ENCODE measurements at places on chromosomes 7 and 10.

DNA sequence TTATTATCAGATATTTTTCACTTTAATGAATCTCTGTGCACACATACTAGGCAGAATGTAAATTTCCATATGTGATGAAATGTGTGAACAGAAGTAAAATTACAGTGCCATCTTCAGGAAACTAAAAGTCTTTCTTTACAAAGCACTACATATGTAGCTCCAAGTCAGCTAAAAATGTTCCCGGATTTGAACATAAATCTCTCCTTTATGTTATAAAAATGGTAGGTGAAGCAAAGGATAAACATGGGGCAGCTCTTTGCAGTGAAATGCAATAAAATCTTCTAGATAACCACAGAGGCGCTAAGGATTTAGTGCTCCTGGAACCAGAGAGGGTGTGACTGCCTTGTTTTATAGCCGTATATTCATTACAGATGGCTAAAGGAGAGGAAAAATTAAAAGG, 104.9 kb upstream of the C7orf33 start:
- H3K36me3 ChIP-seq, result no peaks in the 10 kb centered on the region
- H3K27ac ChIP-seq, result no peak overlapping the region
- no peak overlapping the region for H3K4me3 ChIP-seq
- no peaks in the 10 kb centered on the region for H3K4me1 ChIP-seq

GRCh38 chr10:62550173-62550572, 176.0 kb downstream of the ZNF365 start:
- peaks cover 18% of the 10 kb centered on the region for H3K4me1 ChIP-seq
- no peak for DNase-seq
- H3K27me3 ChIP-seq, result no peaks in the 10 kb centered on the region
- no peaks in the 10 kb centered on the region for H3K36me3 ChIP-seq
- H3K4me3 ChIP-seq, result no peak overlapping the region

DNA sequence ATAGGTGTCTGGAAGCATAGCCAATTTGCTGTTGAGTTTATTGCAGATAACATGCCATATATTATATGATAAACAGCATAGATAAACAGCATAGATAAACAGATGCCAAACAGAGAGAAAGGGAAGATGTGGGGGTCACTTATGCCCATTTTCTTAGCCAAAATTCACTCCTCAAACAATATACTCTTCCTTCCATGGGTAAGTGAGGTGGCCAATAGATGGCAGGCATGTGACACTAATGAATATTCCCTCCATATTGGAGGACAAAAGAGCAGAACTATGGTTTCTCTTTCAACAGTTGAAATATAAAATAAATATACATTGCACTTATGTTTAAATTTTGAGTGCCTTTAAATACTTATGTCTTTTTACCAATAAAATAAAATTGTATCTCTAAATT, 1212.8 kb downstream of the REEP3 start:
- no peaks in the 10 kb centered on the region for H3K36me3 ChIP-seq
- DNase-seq, result no peak
- H3K4me1 ChIP-seq, result no peaks in the 10 kb centered on the region
- H3K27me3 ChIP-seq, result no peaks in the 10 kb centered on the region
- no peak overlapping the region for H3K4me3 ChIP-seq

- H3K27ac ChIP-seq, result no peak overlapping the region
- H3K4me3 ChIP-seq, result no peak overlapping the region
- H3K36me3 ChIP-seq, result peaks cover 5% of the 10 kb centered on the region
- H3K4me1 ChIP-seq, result no peaks in the 10 kb centered on the region
- DNase-seq, result no peak
Measured at GRCh38 chr10:17059197-17059688, 70.4 kb downstream of the CUBN start.

DNA sequence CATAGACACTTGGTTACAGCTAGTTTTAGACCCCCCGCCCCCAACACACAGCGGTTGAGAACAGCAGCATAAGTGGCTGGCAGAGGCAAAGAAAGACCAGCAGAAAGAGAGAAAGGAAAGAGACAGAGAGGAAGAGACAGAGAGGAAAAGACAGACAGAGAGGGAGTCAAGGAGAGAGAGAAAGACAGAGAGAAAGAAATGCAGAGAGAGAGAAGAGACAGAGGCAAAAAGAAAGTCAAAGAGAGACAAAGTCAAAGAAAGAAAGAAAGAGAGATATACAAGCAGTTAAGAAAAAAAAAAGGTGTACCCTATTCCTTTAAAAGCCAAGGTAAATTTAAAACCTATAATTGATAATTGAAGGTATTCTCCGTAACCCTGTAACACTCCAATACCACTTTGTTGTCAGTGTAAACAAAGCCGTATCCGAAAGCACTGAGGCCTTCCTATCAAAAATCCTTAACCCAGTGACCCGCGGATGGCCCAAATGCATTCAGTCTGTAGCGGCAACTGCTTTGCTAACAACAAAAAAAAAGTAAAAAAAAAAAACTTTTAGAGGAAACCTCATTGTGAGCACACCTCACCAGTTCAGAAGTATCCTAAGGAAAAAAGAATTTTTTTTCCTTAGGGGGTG, 11.9 kb upstream of the SLC12A9 start:
- DNase-seq, result no peak
- H3K27me3 ChIP-seq, result no peaks in the 10 kb centered on the region
- no peak overlapping the region for H3K27ac ChIP-seq
- peaks cover 1% of the 10 kb centered on the region for H3K36me3 ChIP-seq
- no peak overlapping the region for H3K4me3 ChIP-seq

GRCh38 chr7:41788556-41788955, 85.7 kb upstream of the INHBA start:
- H3K4me1 ChIP-seq, result peaks cover 3% of the 10 kb centered on the region
- H3K27me3 ChIP-seq, result no peaks in the 10 kb centered on the region
- DNase-seq, result no peak
- no peak overlapping the region for H3K27ac ChIP-seq
- H3K36me3 ChIP-seq, result no peaks in the 10 kb centered on the region
- H3K4me3 ChIP-seq, result no peak overlapping the region

Measured in stimulated activated naive B cell treated with anti-CD40 and anti-IgM and Interleukin-4, amounts not matched to agents 10 μg/mL and 1 μg/mL and 100 μg/mL, for 72 hours (primary cell).